ENCODE measurements at places on chromosomes 1 and 21.

DNA sequence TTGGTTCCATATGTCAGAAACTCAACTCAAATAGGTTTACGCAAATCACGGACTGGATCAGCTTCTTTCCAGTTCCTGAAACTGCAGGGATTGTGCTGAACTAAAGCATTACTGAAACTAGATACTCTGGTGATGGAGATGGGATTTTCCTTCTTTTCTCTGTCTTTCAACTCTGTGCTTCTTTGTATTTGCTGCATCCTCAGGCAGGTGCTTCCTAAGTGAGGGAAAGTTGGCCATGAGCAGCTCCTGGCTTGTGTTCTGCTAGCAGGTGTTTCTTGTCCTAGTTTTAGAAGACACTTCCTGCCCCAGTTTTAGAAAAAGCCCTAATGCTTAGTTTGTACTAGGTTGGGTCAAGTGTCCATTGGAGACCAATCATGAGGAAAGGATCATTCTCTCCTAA, 86.7 kb upstream of the USP24 start:
- DNase-seq = no peak

DNA sequence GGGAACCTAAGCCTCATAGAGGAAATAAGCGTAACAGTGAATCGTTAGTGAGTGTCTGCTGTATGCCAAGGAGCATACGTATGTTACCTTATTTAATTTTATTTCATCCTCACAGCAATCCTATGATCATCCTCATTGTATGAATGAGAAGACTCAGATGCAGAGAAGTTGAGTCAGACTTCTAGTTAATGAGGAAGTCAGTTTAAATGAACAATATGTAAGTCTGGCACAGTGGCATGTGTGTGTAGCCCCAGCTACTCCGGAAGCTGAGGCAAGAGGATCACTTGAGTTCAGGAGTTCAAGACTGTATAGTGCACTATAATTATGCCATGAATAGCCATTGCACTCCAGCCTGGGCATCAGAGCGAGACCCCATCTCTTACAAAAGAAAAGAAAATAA, 148.0 kb downstream of the ZZZ3 start:
- peak; percentile 51 for DNase-seq

- DNase-seq = peak; percentile 77
Measured at GRCh38 chr1:53328009-53328461, at the start of gene LRP8. TSS of gene LRP8 (minus strand) at chr1:53328070. CDS start at chr1:53327912, 158 bp downstream.

- peak; percentile 7 for DNase-seq
Measured at GRCh38 chr1:100400404-100400803, 48.1 kb downstream of the CDC14A start.

- DNase-seq = no peak
Measured at GRCh38 chr1:204128464-204128963, 23.3 kb downstream of the ETNK2 start.

- no peak for DNase-seq
Measured at GRCh38 chr1:30762930-30763650, 5.5 kb upstream of the LAPTM5 start.

Data from iris pigment epithelial cell (primary cell).